ENCODE measurements at places on chromosomes 4 and X. TPM values are rescaled to one million over a fixed set of nuclear protein-coding genes. Genes with fewer than 3 reads are reported as not detected.

DNA sequence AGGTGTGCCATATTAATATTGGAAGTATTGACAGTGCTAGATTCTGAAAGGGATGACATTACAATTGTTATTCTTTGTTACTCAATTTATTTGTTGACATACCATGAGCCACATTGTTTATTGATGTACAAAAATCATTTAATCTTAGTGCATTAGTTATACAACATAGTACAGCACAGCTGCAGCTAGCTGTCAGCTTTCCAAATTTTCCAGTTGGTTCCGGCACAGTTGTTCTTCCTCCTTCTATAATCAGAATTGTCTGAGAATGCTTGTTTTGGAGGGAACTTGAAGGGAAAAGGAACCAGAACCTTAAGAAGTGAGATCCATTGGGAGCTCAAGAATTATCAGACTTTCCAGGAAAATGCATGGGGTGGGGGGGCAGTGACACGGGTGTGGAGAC is 281.4 kb downstream of the ZIC3 start:
- DNase-seq, result no peak

- no peak for DNase-seq
Observed at GRCh38 chrX:119604766-119605463, 1.3 kb downstream of the NKRF start.

GAGE2A gene
- total RNA-seq, result not detected

TCP11X1 gene
- total RNA-seq, result not detected

GRCh38 chrX:68403522-68403921 is 29.8 kb downstream of the OPHN1 start:
- DNase-seq, result no peak

- DNase-seq, result peak; percentile 28
Observed at GRCh38 chr4:87399148-87399547, 8.2 kb upstream of the HSD17B11 start.

Data from HepG2 (cell line).